ENCODE measurements at places on chromosomes 5 and 9.

GRCh38 chr5:59685191-59685530 lies 208.4 kb downstream of the PDE4D start:
- no peak for DNase-seq

DNA sequence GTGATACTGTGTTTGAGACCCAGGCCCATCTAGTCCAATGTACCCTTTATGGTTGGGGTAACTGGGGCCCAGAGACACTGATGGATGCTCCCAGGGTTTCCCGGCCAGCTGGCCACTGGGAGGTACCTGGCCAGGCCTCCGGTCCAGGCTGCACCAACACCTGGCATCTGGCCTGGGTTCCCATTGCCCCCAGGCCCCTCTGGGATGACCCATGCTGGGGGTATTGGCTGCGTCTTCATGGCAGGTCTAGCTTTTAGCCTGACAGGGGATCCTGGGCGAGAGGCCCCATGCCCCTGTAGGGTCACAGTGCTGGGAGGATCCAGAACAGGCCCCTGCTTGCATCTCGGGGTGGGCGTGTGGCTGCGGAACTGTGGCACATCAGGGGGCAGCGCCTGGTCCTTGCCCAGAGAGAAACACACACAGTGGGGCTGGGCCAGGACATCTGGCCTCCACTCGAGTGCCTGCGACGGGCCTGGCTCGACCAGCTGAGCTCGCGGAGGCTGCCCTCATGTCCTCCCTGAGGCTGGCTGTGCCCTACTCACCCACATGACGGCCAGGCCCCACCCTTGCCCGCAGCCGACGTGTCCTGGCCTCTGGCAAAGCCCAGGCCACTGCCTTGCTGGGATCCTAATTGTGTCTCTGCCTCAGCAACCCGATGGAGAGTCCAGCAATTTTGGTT lies 21.5 kb upstream of the COL5A1 start:
- no peak for DNase-seq

DNA sequence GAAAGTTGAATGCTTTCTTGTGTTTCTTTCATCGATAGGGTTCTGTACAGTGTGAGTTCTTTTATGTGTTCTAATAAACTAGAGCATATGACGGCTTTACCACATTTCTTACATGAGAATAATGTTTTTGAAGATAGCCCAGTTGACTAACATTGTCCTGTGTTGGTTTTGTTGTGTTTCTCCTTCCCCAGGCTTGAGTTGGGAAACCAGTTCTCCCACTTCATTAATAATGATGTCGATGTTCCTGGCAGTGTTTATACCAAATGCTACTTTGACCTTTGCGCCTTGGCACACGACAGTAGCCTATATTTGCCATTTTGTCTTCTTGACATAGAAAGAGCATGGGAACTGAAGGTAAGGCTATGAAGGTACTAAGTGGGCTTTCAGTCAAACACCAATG lies 14.4 kb upstream of the ZNF782 start:
- no peak for DNase-seq

- DNase-seq: no peak
Measured at GRCh38 chr9:76557674-76558225, 98.8 kb downstream of the GCNT1 start.

DNA sequence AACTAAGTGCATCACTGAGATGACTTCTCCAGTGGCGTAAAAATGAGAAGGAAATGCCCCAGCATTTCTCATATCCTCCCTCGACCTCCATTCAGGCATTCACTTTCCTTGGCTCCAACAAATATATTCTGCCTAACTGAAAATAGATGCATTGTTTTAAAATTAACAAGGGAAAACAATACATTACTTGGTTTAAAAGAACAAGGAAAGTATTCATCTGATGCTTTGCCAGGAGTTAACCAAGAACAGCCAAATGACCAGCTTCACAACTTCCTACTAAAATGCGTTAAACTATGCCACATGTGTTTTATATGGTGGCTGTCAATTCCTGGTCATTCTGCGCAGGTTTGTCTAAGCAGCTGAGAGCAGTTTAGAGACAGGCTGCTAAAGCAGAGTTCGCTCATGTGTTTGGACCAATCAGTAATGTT lies 121.4 kb downstream of the GNAQ start:
- DNase-seq: no peak

DNA sequence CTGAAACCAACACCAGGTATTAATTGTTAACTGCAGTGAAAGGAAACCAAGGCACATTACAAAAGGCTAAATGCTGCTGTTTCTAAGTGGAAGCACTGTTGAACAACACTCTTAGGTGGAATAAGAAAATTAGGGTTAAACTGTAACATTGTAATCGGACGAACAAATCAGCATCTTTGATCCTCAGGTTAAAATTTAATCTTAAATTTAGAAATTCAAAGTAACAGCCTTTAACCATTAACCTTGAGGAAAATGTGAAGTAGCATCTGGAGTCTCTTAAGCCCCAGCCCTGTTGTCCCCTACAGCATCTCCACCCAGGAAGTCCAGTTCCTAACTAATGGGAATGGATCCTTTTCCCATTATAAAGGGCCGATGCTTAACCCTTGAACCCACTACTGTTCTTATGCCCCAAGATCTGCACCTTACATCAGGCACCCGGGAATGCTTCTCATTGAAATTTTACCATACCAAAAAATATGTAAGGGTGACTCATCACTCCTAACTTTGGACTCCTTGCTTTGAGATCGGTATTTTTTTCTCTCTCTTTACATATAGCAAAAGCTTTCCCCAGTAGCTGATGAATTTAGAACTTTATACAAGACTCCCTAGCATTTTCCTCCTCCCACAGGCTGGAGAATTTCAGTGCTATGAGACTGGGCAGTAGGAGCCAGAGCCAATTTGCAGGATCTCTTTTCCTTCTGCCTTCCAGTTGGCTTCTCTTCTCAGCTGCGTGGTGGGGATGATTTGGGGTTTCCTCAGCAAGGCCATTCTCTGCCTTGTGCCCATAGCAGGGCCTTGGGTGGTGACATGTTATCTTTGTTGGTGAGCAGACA lies 32.0 kb upstream of the ITGA2 start:
- DNase-seq: no peak

- DNase-seq: no peak
Measured at GRCh38 chr9:111815285-111816070, 20.7 kb upstream of the SHOC1 start.

DNA sequence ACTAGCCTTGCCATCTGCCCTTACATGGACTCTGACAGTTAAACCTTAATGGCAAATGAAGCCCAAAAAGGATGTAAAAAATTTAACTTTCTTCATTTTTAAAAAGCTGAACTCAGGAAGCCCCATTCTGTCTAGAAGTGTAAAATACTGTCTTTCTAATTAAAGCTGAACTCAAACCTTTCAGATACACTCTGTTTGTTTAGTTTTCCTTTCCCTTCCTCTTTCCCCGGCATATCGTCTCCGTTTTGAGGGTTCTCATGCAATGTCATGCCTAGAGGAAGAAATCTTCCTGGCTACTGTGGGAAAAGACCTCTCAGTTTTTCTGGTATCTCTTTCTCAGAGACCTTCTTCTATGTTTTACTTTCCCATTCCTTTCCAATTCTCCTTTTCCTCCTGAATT lies 841.5 kb downstream of the DTWD2 start:
- DNase-seq: no peak

DNA sequence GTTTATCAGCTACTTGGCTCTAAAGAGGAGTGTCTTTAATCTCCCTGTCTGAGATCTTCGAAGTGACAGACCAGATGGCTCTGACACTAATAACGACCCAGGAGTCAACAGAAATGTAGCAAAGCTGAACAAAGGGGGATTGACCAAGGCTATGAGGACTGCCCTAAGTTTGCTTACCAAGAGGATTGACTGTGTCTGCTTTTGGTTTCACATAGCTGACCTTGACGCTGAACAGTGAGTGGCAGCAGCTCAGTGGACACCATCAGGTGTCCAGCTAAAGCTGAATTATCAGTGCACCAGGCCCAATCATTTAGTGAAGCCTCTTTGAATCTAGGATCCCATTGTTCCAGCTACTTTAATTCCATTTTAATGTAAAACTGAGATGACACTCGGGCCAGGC lies 262.6 kb downstream of the COX7C start:
- no peak for DNase-seq

DNA sequence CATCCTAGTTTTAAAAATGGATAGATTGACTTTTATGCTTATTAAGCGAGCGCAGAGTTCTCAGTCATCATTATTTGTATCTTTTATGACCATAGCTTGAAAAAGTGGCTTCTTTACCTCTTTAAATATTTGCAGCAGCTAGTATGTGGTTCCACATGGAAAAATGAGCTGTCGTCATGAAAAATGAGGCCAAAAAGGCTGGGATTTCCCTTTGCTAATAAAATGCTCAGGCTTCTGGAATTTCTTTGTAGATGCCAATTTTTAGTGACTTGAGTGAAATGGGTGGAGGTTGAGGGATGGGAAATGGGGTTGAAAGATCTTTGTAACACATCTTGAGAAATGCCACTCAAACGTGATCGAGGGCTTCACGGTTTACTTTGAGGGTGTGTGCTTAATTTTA lies 35.2 kb downstream of the RAI14 start:
- DNase-seq: no peak

DNA sequence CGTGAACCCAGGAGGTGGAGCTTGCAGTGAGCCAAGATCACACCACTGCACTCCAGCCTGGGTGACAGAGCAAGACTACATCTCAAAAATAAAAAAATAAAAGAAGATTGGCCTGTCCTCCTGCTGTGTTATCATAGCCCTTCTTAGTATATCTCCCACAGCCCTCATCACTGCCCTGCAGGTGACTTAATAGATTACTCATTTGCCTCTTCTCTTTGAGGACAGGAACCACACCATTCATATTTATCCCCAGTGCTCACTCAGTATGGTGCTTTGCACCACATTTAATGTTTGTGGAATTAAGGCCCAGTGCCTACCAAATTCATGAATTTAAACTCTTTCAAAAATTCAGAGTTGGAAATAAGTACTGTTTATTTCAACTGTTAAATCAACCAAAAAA lies 10.3 kb downstream of the IDNK start:
- DNase-seq: no peak

- DNase-seq: no peak
Measured at GRCh38 chr9:5953743-5954707, 61.4 kb downstream of the RANBP6 start.

- DNase-seq: no peak
Measured at GRCh38 chr9:101201630-101202029, 173.1 kb downstream of the PLPPR1 start.

- no peak for DNase-seq
Measured at GRCh38 chr9:99881769-99882168, 24.7 kb upstream of the STX17 start.

GRCh38 chr9:89690334-89690912 lies 85.6 kb downstream of the GADD45G start:
- no peak for DNase-seq

DNA sequence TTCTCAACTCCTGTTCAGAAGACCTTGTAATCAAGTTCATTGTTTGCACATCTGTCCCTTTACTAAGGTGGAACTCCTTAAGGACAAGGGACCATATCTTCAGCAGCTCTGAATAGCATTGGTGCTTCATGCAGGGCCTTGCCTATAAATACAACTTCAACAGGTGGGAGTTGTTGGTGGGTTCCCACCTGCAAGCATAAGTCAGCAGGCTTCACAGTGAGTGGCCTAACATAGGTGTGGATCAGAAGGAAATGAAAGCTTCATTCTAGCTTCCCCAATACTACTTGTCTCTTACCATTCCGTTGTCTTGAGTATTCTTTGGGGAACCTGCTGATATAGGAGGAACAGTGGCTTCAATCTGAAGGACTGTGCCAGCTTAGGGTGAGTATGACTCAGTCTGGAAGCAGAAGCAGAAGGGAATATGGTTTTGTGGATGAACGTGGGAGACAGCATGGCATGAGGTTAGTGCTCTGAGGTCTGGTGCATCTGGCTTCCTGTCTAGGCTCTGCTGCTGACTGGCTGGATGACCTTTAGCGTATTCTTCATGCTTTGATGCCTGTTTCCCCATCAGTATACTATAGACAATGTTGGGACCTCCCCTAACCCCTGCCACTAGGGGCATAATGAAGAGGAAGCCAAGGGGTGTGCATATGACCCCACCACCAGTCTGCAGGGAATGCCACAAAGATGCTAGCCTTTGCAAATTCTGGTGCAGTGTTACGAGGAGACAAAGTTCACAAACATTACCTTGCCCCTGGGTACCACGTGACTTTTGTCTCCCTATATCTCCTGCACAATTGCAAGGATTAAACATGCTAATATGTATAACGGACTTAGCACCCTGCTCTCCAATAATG lies 192.3 kb downstream of the PALM2AKAP2 start:
- DNase-seq: no peak

DNA sequence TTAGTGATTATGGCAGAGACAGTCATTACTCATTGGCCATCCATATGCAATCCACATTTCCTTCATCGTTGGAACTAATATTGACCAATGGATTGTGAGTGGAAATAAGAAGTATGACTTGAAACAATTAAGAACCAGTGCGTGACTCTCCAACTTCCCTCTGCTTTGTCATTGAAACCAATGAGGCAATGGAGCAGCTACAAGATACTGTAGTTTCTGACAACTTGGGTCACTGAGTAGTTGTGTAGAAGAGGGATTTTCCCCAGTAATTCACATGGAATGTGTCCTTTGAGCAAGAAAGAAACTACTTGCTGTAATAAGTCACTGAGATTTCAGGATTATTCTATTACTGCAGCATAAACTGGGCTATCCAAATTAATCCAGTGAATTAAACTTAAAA lies 785.3 kb upstream of the RIOK2 start:
- no peak for DNase-seq

DNA sequence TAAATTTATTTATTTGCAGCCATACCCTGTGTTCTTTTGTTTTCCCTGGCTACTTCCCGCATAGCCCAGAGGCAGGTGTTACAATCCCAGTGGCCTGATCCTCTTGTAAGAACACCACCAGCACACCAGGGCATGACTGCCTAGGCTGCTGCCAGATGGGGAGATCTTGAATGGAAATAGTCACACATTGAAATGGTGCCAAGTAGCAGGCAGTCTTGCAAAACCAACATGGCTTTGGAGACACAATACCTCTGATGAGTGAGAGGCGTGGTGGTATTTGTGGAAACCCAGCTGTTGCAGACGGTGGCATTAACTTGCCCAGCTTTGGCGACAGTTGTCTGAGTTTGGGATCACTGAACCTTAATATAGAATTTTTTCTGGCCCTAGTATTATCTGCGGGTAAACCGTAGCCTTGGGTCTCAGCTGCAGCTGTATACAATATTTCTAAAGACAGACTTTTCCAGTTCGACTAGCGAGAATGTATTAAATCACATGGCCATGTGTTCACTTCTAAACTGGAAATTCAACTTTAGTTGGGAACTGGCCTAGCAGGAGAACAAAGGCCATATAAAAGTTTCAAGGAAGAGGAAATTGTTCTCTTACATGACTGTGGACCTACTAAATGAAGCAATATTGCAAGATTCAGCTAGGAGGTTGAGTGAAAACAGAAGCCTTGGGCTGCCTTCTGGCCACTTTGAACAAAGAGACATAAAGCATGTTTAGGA lies 277.0 kb downstream of the SMARCA2 start:
- no peak for DNase-seq
